ENCODE measurements at places on chromosomes 1 and 21.

- no peak for DNase-seq
Observed at GRCh38 chr1:192903142-192903541, 94.3 kb downstream of the RGS2 start.

DNA sequence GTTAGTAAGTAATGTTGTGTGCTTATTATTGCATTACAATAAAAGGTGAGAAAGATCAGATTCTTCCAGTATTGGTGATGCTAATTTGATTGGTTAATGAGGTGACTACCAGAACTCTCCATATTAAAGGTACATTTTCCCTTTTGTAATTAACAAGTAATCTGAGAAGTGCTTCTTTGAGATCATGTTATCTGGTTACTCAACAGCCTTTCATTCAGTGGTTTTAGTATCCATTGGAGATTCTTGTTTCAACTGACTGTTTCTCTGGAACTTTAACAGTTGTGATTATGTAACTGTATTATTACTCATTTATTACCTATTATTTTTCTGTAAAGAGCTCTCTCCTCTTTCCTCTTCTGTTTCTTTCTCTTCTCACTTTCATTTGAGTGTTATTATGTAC is 86.7 kb downstream of the PEX14 start:
- DNase-seq, result no peak

DNA sequence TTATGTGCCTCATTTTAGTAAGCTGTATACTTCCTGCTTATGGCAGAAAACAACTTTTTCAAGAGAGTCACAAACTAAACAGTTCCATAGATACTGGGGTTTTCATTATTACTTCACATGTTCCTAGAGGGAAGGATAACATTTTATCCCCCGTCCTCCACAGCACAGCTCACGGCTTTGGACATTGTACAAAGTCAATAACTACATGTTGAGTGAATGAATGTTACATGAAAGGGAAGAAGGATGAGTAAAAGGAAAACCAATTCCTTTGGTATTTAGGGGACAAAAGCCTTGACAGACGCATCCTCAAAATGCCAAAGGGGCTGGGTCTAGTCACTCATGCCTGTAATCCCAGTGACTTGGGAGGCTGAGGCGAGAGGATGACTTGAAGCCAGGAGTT is 14.8 kb downstream of the PI4KB start:
- peak; percentile 42 for DNase-seq

GRCh38 chr21:33755354-33755753 is 113.1 kb downstream of the ITSN1 start:
- no peak for DNase-seq

DNA sequence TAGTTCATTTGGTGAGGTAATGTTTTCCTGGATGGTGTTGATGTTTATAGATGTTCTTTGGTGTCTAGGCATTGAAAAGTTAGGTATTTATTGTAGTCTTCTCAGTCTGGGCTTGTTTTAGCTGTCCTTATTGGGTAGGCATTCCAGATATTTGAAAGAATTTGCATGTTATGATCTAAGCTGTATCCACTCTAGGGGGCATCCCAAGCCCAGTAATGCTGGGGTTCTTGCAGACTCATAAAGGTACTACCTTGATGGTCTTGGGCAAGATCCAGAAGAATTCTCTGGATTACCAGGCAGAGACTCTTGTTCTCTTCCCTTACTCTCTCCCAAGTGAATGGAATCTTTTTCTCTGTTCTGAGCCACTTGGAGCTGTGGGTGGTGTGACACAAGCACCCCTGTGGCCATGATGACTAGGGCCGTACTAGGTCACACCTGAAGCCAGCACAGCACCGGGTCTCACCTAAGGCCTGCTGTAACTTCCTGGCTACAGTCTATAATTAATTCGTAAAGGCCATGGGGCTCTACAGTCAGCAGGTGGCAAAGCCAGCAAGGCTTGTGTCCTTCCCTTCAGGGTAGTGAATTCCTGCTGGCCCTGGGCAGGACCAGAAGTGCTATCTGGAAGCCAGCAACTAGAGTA is 74.8 kb upstream of the PDE4B start:
- peak; percentile 47 for DNase-seq

DNA sequence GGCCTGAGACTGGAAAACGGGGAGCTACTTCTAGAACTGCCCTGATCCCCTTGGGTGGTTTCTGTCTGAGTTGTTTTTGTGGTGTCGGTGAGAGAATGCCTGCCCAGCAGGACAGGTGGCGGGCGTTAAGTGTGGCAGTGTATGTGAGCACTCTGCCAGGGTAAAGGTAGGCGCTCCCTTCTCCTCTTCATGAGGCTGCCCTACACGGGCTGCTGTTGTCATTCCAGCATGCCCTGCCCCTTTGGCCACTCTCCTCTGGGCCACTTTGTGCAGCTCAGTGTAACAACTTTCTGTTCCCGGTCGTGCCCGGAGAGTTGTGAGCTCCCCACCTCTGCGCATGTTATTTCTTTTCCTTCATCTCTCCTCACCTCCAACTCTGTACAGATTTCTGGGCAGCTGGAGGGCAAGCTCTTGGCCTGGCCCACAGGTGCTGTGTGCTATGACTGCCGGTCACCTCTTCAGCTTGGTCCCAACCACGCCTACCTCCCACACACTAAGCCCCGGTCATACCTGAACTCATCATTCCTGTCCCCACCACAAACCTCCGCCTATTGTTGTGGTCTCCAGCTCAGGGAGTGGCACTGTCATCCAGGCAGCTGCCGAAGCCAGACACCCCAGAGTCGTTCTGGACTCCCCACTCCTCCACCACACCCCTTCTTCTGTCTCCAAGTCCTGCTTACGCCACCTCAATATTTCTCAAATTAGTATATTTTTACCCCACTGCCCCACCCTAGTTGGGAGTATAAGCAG is 69.0 kb downstream of the GADD45A start:
- DNase-seq, result no peak

GRCh38 chr1:164689672-164690511 is 130.9 kb downstream of the PBX1 start:
- no peak for DNase-seq

DNA sequence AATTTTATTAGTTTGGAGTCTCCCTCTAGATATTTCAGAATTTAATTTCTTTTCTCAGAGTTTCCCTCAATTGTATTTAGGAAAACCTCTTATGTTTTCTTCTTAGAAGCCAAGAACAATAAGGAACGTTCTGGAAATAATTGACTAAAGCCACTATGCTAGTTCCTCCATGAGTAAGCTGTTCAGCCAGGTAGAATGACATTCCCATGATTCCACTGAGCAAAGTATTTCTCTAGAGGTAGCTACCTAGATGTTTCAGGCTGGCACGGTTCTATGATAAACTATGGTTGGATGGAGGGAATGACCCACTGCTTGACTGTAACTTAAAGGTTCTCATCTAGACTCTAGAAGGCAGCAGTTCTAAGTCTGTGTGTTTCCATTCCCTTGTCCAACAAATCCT is 62.4 kb downstream of the CLDN17 start:
- no peak for DNase-seq

GRCh38 chr1:235625340-235625739 is 24.2 kb downstream of the GNG4 start:
- no peak for DNase-seq

DNA sequence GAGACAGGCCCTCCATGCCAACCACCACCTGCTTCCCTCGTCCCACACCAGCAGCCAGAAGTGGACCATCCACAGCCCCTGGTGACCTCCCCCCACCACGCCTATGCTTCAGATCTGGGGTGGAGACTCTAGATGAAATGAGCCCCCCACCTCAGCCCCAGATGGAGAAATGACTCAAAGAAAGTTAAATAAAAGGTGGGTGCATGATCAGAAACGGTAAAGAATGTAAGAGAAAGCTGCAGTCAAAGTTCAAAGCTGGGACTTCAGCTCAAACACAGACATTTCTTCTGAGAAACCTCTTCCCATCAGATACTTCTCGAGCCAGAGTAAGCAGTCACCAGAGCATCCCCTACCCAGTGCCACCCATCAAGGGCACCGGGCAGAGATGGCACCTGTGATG is 43.1 kb upstream of the HMGB4 start:
- no peak for DNase-seq

DNA sequence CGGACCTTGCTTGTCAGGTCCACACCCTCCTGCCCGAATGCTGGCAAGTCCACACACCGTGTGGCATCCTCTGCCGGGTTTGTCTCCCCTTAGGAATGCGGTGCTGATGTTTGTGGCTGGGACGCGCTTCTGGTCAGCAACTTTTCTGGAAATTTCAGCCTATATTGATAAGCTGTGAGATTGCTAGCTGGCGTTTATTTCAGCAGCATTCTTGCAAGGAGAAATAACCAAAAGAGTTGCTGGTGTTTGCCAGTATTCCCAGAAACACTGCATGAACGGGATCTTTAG is 601 bp downstream of the CEPT1 start:
- peak; percentile 78 for DNase-seq

DNA sequence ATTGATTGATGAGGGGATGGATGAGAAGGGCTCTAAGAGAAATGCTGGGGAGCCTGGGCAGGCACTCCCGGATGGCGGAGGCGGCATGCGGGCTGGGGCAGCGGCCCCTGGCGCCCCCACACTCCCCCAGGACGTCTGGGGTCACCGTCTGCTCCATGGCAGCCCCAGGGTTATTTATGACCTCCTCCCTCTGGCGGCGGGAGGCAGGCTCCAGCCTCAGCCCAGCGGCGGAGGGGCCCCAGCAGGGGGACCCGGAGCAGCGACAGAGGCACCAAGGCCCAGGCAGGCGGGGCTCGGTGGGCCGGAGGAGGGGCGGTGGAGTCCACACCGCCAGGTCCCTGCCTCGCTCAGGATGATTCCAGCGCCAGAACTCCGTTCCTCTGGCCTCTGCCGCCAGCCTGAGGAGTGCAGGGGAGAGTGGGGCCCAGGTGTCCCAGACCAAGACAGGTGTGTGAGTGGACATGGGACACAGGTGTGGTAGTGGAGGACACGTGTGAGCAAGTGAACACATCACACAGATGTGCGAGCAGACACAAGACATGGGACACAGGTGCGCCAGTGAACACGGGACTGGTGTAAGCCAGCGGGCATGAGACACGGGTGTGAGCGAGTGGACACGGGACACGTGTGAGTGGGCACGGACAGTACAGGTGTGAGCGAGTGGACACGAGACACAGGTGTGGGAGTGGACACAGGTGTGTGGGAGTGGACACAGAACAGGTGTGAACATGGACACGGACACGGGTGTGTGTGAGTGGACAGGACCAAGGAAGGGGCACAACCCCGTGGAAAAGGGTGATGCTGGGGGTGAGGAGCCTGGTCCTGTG is 2.5 kb upstream of the SAMD11 start:
- DNase-seq, result peak; percentile 94

DNA sequence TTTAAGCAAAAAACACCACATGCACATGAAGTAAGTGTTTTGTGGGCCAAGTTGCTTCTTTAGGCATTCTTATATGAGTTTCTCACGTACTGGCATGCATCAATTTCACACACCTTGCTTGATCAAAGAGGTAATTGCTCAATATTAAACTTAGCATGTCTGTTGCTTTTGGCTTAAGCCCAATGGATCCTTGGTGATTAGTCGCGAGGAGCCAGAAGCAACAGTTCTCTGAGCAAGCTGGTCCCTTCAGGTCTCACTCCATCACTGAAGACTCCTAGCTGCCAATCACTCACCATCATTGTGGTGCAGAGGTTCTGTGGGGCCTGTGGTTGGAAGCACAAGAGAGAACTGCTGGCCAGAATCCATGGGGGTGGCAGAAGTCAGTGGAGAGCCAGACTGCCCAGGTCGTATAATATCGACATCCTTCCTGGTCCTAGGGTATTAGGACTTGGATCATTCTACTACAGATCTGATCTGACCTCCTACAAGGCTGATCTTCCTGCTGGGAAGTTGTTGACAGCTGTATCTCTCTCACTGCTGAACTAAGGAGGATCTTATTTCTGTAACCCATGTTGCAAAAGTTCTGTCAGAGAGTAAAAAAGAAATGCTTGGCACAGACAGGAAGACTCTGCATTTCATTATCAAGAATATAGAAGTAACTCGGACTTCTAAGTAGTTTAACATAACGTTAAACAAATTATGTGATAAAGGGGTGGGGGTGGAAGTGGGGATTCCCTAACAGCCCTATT is 140.5 kb downstream of the NTPCR start:
- DNase-seq, result peak; percentile 11

GRCh38 chr1:231357831-231358354 is 19.8 kb downstream of the SPRTN start:
- DNase-seq, result peak; percentile 87

GRCh38 chr1:30038134-30039025 is 685.0 kb downstream of the MATN1 start:
- no peak for DNase-seq

DNA sequence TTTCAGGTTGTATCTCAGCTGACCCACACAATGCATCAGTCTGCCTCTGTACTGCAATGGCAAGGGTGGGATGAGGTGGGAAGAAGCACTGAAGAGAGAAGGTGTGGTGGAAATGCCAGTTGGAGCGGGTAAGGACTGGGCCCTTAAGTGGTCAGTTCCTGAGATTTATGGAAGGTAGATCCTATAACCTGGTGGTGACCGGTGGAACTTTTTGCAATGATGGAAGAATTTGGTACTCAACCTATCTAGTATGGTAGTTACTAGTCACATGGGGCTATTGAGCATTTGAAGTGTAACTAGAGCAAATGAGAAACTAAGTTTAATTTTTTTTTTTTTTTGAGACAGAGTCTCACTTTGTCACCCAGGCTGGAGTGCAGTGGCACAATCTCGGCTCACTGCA is 8.2 kb upstream of the HPCAL4 start:
- no peak for DNase-seq

DNA sequence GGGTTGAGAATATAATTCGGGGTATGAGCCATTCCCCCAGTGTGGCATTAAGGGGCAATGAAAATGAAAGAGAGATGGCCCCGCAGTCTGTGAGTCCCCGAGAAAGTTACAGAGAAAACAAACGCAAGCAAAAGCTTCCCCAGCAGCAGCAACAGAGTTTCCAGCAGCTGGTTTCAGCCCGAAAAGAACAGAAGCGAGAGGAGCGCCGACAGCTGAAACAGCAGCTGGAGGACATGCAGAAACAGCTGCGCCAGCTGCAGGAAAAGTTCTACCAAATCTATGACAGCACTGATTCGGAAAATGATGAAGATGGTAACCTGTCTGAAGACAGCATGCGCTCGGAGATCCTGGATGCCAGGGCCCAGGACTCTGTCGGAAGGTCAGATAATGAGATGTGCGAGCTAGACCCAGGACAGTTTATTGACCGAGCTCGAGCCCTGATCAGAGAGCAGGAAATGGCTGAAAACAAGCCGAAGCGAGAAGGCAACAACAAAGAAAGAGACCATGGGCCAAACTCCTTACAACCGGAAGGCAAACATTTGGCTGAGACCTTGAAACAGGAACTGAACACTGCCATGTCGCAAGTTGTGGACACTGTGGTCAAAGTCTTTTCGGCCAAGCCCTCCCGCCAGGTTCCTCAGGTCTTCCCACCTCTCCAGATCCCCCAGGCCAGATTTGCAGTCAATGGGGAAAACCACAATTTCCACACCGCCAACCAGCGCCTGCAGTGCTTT is 9.4 kb downstream of the PROX1 start:
- DNase-seq, result no peak

DNA sequence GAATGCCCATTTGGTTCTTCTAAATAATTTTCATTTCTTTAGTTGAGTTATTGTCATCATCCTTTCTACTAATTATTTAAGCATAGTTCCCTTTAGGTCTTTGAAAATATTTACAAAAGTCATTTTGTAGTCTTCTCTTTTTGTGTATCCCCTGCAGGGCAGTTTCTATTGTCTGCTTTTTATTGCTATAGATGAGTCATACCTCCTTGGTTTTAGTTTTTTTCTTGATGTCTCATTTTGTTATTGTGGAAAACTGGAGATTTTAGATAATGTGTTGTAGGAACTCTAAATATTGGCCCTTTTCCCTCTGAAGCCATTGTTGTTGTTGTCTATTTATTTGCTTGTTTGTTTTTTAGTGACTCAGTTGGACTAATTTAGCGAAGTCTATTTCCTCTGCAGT is 387.9 kb downstream of the NUF2 start:
- DNase-seq, result peak; percentile 22

Measured in adipocyte (in vitro differentiated cells).